Left forelimb (tissue), 1 donor: ENCODE measurements at places on chromosomes 3 and 15.

- no peak for DNase-seq
Observed at GRCh38 chr3:173732237-173732636, 334.7 kb downstream of the NLGN1 start.

DNA sequence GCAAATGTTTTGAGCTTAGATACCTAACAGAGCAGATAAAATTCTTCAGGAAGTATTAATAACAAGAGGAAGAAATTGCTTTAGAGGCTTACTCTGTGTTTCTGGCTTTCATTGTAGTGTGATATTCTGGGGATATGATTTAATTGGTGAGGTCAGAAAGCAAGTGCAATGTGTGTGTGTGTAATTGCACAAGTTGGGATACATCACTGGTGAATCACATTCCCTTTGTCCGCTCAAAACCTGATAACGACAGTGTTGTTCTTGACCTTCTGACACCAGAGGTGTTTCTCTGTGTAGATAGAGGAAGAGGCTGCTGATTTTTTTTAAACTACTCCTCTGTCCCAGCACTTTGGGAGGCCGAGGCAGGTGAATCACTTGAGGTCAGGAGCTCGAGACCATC is 161.1 kb downstream of the CACNA2D3 start:
- DNase-seq, result no peak

DNA sequence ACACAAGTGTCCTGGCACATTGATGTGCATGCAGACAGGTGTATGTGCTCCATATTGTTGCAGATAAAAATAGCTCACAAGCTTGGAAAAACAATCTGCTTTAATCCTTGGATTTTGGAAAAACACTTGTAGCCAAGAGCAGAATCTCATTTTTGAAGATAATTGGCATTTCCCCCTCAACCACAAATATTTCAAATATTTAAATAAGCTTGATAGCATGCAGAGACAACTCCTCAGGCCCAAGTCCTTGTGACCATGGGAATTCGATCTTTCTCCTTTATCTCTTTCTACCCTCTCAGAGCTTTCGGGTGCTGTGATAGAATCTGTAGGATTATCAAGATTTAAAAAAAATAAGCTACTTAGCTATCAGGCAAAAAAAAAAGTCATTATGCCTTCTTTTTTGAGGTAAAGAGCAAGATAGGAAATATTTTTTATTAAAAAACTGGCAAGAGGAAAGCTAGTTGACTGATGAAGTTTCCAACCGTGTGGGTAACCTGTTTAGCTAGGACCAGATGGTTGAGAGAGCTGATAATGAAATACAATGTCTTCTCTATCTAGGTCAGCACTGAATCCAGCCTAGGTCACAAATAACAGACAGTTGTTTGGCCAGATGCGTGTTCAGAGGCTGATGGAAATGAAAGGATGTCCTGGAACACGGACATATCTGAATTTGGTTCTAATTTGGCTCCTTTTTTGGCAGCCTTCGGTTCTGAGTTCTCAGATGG is 54.9 kb upstream of the SNRK start:
- DNase-seq, result no peak

DNA sequence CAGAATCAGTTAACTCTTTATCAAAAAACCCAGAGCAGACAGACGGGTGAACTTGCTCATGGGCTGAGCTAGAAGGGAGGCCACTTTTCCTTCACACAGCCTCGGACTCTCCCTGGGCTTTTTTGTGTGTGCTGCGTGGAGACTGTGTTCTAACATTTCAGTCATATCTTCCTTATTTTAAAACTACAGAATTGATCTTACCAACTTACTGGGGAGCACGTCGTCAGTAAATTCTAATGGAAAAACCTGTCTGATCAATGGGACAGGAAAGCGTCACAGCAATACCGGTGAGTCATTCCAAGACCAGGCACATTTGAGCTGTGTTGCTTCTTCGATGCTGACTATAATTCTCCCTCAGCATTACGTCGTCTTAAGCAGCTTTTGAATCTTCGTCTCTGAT is 145.1 kb downstream of the LPP start:
- no peak for DNase-seq

GRCh38 chr3:63845215-63845614 is 18.4 kb downstream of the THOC7 start:
- DNase-seq, result no peak

DNA sequence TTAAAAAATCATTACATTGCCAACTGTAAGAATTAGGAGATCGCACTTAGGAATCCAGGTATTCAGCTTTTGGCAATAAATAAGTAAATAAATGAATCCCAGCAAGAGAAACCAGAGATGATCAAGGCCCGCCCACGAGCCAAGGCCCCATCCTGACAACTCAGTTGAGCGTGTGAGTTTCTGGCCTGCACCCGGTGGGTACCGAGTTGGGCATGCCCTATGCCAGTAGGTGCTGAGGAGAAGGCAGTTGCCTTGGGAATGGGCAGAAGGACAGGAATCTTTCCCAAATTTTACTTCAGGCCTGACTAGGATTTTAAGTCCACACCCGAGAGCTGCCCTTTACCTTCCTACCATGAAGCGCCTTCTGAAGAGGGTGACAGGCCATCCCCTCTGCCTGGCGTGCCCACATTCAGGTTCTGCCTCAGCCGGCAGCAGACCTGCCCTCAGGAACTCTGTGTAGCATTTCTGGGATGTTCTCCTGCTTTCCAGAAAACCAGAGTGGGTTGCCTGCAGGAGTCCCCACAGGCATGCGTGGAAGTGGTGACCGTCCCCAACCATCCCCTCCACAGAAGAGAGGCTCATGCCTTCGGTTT is 99.3 kb upstream of the ALDH1A3 start:
- no peak for DNase-seq

- DNase-seq, result no peak
Observed at GRCh38 chr3:196177567-196177966, 33.6 kb downstream of the ZDHHC19 start.

GRCh38 chr15:67745073-67746006 is 80.0 kb upstream of the SKOR1 start:
- no peak for DNase-seq

DNA sequence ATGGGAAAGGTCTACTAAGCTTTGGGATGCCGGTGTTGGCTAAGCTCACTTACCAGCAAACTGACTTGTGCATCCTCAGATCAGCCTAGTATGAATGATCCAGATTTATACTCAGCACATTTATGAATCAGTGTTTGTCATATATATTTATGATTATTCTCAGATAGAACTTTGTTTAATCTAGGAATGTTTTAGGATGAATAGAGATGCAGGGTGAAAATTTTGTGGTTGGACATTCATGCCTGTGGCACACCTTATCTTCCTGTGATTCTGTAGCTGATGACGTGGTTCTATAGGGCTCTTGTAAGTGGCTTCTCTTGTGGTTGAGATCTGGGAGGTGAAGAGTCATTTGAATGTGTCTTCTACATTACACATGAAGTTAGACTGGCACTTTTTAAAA is 11.4 kb downstream of the CDIN1 start:
- DNase-seq, result no peak

- DNase-seq, result no peak
Observed at GRCh38 chr15:86076468-86076867, 3.2 kb upstream of the AGBL1 start.

- DNase-seq, result no peak
Observed at GRCh38 chr3:41064526-41064925, 134.8 kb upstream of the CTNNB1 start.

DNA sequence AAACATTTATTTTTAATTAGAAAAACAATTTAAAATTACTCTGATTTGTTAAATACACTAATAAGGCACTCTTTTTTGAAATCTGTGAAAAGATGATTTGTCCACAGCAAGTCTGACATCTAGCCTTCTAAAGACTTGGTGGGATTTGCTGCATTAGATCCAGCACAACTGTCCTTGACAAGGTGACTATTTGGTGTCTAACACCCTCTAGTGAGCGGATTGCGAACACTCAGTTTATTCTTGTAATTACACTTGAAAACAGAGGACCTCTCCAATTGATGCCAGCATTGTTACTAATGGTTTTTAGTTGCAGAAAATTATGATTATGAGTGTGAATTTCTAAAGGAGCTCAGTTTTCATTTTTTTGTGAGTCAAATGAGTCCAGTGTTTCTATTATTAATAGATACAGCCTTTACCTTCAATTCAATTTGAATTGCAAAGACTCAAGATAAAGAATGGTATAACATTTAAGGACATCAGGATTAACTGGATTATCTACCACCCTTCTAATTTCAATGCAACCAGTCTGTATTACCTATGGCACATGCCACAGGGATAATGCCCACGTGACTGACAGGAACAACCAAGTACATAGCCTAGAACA is 29.7 kb upstream of the STRIT1 start:
- no peak for DNase-seq

GRCh38 chr15:79067969-79068368 is 22.6 kb downstream of the RASGRF1 start:
- no peak for DNase-seq

- DNase-seq, result no peak
Observed at GRCh38 chr3:16334909-16335308, 69.9 kb downstream of the OXNAD1 start.

DNA sequence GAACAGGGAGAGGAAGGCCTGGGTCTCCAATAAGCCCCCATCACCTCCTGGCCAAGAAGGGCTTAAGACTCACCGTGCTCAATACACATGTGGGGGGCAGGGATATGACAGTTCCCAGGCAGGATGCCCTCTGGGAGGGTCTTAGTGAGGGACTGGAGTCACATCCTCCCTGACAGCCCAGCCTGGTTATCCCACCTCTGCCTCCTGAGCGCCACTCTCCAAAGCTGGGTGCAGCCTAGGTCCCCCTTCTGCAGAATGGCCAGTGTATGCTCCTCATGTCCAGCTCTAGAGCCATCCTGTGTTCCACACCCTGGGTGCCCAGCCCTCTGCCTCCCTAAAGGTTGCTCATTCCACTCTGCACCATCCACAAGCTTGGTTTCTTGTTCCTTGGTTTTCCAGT is 1.2 kb upstream of the SHISA5 start:
- no peak for DNase-seq

DNA sequence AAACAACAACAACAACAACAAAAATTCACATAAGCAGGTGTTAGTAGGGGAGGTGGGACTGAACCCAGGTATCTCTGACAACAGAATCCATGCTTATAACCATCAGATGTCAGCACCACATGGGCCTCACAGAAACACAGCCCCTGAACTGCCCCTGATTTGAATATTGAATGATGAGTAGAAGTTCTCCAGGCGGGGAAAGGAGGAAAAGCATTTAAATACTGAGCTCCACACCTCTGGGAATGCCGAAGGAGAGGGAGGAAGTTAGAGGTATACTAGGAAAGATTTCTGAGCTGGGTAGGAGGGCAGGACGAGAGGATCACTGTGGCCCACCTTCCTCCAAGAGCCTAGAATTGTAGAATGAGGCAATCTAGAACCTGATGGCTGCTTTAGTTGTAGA is 31.9 kb upstream of the EIF4A2 start:
- DNase-seq, result no peak

DNA sequence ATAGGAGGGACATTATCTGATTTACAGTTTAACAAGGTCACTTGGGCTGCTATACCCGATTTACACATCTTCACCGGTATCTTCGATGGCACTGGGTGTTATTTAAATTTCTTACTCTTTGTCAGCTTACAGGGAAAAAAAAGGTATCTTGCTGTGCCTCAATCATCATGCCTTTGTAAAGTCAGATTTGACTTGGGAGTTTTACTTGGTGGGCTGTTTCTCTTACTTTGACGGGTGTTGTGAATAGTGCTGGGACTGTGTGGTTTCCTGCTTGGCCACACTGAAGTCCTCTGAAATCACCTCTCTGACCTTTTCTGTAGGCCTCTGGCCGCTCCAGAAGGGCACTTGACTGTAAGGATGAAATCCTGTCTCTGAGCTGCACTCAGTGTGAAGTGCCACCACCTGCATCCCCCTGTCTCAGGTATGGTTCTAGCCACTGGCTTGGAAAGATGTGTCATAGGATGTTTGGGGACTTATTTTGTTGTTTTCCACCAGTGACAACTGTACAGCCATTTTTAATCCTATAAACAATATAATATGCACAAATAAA is 3.1 kb upstream of the SLC24A1 start:
- no peak for DNase-seq

DNA sequence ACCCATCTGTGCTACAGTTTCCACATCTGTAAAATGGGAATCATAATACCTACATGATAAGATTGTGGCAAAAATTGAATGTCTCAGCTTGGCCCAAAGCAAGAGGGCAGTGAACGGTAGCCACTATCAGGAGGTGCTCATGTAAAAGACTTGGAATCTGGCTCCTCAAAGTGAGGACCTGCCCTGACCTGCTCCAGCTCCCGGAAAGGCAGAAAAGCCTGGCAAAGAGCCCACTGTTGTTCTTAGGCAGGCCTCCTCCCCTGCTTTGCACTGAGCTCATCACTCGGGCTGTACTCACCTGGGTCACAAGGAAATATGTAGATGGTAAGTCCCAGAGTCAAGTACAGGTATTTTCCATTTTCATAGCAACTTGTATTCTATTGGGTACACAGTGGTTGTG is 250.7 kb upstream of the TBL1XR1 start:
- no peak for DNase-seq

- DNase-seq, result no peak
Observed at GRCh38 chr15:92077353-92078085, 224.0 kb downstream of the SLCO3A1 start.

GRCh38 chr3:52432225-52432624 is 12.7 kb downstream of the SEMA3G start:
- no peak for DNase-seq

DNA sequence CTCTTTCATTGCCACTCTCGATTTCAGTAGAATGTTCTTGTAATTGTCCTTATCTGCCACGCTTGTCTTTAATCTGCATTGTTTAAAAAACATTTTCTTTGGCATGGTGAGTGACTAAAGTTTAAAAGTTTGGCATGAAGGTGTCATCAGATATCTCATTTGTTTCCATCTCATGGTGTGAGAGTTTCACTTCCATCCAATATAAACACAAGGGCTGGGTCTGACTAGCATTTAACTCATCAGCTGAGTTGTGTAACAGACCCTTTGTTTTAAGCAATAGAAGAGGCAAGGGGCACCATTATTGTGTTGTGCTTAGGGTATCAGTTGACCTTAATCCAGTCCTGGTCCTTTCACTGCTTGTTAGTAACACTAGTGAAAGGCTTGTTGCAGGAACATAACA is 49.9 kb upstream of the IL12A start:
- DNase-seq, result no peak

DNA sequence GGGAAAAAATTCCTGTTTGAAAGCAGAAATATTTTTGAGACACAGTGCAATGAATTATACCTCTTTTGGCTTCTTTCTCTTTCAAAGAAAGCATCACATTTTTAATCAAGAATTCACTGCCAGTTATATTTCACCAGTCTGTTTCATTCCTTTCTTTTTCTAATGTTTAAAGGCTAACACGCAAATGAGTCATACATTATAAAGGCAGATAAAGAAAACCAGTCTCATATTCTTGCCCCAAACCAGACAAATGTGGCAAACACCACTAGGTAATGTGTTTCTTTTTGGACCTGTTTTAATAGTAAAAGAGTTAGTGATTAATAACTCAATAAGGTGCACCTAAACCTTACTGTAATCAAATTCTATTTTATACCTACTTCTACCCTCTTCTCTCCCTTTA is 83.8 kb downstream of the PLOD2 start:
- no peak for DNase-seq

GRCh38 chr3:33315826-33316225 is 38.6 kb downstream of the FBXL2 start:
- no peak for DNase-seq
